Activated CD8-positive, alpha-beta memory T cell treated with anti-CD3 and anti-CD28 coated beads, Interleukin-2, amount 10 ng/mL, durations not matched to agents 7 days and 5 days (primary cell): ENCODE measurements at places on chromosomes 3 and 15. TPM values are rescaled to one million over a fixed set of nuclear protein-coding genes. Genes with fewer than 3 reads are reported as not detected.

BCHE gene
- not detected for total RNA-seq

NOX5 gene
- total RNA-seq = 0.06 TPM

LRRC31 gene
- not detected for total RNA-seq

IL17RD gene
- total RNA-seq = 0.02 TPM

IQCF5 gene
- total RNA-seq = not detected

CD96 gene
- 290 TPM for total RNA-seq

UBE2E1 gene
- total RNA-seq = 55.6 TPM

COLQ gene
- total RNA-seq = 4.7 TPM

XCR1 gene
- total RNA-seq = not detected

SPATA12 gene
- total RNA-seq = not detected

DUOX1 gene
- total RNA-seq = 0.07 TPM

TUSC7 gene
- not detected for total RNA-seq

RASGRF1 gene
- total RNA-seq = 0.02 TPM

GOLGA8Q gene
- 7.7 TPM for total RNA-seq

CD200R1L gene
- not detected for total RNA-seq

CHRM5 gene
- not detected for total RNA-seq

POC1A gene
- 29.3 TPM for total RNA-seq

KBTBD13 gene
- not detected for total RNA-seq

OXTR gene
- total RNA-seq = 1.4 TPM

GCSAM gene
- 9.5 TPM for total RNA-seq

STRC gene
- total RNA-seq = 1.1 TPM

P2RY14 gene
- total RNA-seq = 2.2 TPM

TTBK2 gene
- total RNA-seq = 12.9 TPM

HDC gene
- total RNA-seq = 0.40 TPM

GUCA1C gene
- total RNA-seq = not detected

IGF2BP2 gene
- total RNA-seq = 0.09 TPM

MYEF2 gene
- 25.8 TPM for total RNA-seq

BUB1B gene
- total RNA-seq = 89.5 TPM

SUCNR1 gene
- total RNA-seq = not detected

C3orf20 gene
- not detected for total RNA-seq

HHATL gene
- not detected for total RNA-seq

MOBP gene
- not detected for total RNA-seq

TNIK gene
- 36.6 TPM for total RNA-seq

LCTL gene
- not detected for total RNA-seq

ATP2B2 gene
- not detected for total RNA-seq

KBTBD12 gene
- not detected for total RNA-seq

AADACL2 gene
- not detected for total RNA-seq

CCR4 gene
- total RNA-seq = 22.8 TPM
